ENCODE measurements at places on chromosomes 7 and 10. TPM values are rescaled to one million over a fixed set of nuclear protein-coding genes. Genes with fewer than 3 reads are reported as not detected.

GRCh38 chr7:98619450-98620321 is 2.6 kb downstream of the NPTX2 start:
- DNase-seq: peak; percentile 40

- DNase-seq: peak; percentile 62
Measured at GRCh38 chr10:29691564-29692072, 56.8 kb upstream of the SVIL start.

DNA sequence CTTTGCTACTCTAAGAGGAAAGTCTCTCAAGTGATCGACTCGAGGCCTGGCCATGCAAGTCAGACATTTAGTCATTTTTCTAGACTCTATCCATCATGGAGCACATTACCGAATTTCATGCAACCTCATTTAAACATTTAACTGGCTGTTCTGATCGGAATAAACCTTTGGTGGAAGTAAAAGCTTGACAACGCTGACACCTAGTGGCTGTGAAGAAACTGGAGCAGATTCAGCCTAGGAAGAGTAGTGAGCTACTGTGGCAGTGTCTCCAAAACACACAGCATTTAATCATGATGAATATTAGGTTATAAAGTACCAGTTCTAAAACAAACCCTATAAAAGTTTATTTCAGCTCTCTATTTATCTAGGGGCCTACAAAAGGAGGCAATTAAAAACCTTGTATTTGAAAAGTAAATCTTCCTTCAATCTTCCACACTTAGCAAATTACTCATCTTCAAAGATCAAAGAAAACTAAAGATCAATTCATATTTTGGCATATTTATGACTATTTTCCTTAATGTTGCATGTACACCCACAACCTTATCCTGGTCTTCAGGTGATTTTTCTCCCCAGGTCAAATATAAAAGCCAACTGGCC is 175.0 kb downstream of the CTNNA3 start:
- DNase-seq: no peak

The TRIM8 gene
- total RNA-seq: 253 TPM

The RASA4B gene
- total RNA-seq: 13.0 TPM

The HILPDA gene
- not detected for total RNA-seq
